ENCODE measurements at places on chromosomes 6 and 20. TPM values are rescaled to one million over a fixed set of nuclear protein-coding genes. Genes with fewer than 3 reads are reported as not detected.
A peak's percentile ranks its signal among the peaks of the same experiment; 100 is the strongest.

DNA sequence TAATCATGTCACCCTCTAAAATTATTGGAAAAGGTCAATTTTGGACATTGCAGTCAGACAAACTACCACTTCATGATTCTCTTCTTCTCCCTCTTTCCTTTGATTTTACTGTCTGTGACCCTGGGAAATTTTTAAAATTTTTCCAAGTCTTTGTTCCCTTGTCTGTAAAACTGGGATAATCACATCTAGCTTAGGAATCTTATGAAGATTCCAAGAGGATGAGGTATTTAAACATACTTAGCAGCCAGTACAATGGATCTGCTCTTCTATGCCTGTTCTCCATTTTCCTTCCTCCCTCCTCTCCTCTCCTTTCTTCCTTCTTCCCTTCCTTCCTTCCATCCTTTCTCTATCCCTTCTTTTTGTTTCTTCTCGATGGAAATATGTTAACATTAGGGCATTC lies 651.6 kb upstream of the MARCKS start:
- DNase-seq: no peak

GRCh38 chr6:36838896-36839748 lies at the start of gene CPNE5:
TSS of gene CPNE5 (minus strand) at chr6:36839444. CDS start at chr6:36839377, 67 bp downstream.
- DNase-seq: peak; percentile 11

GRCh38 chr6:112232845-112233256 lies 21.5 kb downstream of the LAMA4 start:
- no peak for DNase-seq

DNA sequence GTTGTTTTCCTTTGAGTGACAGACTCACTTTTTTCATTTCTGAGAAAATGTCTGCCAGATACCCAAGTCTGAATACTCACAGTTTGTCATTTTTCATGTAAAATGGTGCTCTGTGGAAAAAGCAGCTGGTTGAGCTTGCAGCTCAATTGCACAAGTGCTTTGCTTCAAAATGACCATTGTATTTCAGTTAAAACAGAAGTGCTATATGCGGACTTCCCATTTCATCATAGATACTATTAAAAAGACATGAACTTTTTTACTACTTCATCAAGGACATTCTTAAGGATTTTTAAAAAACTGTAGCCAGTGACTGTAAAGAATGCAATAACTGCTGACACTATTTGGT lies 61.5 kb downstream of the KCNS1 start:
- DNase-seq: no peak

GRCh38 chr6:120614723-120615122 lies 719.6 kb downstream of the TBC1D32 start:
- no peak for DNase-seq

DNA sequence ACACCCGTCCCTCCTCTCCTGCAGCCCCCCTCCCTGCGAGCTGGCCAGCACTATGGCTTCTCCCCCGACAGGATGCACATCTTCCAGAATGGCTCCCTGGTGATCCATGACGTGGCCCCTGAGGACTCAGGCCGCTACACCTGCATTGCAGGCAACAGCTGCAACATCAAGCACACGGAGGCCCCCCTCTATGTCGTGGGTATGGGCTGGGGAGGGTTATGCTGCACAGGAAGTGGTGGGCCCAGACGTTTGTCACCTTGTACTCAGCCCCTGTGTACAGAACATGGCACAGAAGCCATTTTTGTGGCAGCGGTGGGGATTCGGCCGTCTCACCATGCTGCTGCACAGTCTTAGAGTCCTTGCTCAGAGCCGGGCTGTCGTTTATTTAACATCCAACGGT lies 29.0 kb upstream of the SRF start:
- DNase-seq: peak; percentile 23

GRCh38 chr20:23023621-23024177 lies 11.4 kb upstream of the SSTR4 start:
- DNase-seq: no peak

DNA sequence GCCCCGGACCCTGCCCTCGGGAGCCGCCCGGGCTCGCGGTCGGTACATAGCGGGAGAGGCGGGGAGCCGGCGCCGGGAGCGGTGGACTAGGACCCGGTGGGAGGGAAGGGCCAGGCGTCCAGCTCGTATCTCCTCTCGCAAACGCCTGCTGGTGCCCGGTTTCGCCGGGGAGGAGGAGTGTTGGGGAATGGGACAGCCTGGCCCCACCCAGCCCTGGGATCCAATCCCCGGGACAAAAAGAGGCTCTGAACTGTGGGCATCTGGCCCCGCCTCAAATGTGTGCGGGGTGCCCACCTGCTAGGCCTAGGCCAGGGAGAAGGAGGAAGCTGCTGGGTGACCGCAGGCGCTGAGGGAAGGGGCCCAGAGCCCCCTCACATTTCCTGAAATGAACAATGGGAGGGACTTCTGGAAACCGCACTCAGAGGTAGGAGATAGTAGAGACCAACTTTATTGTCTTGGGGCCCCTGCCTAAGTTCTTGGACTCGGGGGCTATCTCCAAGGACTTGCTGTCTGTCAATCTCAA lies at the start of gene KCNK17:
TSS of gene KCNK17 (minus strand) at position 147 of the 523 bp plus-strand sequence. CDS start at position 48, 99 bp downstream.
- no peak for DNase-seq

DNA sequence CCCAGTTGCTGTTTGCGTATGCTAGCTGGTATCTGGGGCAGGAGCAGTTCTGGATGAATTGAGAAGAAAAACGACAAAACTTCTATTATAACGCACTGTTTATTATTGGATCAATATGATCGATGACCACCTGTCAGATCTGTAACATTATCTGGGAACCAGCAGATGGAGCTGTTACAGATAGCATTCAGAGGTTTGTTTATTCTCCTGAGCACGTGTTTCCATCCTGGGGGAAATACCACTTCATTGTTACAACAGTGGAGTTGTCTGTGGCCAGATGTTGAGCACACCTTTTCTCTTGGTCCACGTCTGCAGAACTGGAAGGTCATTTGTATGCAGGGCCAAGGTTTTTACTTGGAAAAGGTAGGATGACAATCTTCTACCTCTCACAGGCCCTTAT lies 16.0 kb upstream of the NKX2-2 start:
- DNase-seq: no peak

- no peak for DNase-seq
Observed at GRCh38 chr6:25833136-25833535, 1.3 kb upstream of the SLC17A1 start.

GRCh38 chr6:161085246-161085645 lies 93.7 kb downstream of the MAP3K4 start:
- no peak for DNase-seq

DNA sequence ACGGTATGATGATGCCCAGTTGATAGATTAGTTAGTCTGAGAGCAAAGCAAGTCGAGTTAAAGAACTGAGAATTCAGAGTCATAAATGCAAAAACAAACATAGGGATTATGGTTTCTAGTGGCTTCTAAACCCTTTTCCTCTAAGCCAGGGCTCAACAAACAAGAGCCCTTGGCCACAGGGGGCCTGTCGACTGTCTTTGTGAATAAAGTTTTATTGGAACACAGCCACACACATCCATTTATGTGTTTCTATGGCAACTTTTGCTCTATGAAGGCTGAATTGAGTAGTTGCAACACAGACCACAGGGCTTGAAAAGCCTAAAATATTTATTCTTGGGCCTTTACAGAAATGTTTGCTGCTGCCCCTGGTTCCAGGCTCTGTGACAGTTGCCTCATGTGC lies 76.2 kb downstream of the SLC24A3 start:
- DNase-seq: no peak

GRCh38 chr20:18533491-18533890 lies 25.8 kb downstream of the SEC23B start:
- DNase-seq: no peak

- no peak for DNase-seq
Observed at GRCh38 chr20:41165001-41165882, 27.9 kb downstream of the PLCG1 start.

DNA sequence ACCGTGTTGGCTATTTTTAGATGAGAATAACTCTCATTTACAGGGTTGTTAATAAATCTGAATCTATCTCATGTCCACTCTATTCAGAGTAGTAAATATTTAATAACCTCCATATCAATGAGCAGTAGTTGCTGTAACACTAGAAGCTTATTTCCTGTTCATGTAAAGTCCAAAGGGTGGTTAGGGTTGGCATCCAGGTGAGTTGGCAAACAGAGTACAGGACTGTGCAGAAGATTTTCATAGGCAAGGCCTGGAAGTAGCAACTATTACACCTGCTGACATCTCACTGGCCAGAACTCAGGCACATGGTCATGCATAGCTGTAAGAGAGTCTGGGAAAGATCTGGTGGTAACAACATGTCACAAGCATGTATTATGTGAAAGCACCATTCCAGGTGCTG lies 147.5 kb downstream of the PHF3 start:
- DNase-seq: no peak

- DNase-seq: no peak
Observed at GRCh38 chr20:3436864-3437574, 29.6 kb upstream of the DNAAF9 start.

DNA sequence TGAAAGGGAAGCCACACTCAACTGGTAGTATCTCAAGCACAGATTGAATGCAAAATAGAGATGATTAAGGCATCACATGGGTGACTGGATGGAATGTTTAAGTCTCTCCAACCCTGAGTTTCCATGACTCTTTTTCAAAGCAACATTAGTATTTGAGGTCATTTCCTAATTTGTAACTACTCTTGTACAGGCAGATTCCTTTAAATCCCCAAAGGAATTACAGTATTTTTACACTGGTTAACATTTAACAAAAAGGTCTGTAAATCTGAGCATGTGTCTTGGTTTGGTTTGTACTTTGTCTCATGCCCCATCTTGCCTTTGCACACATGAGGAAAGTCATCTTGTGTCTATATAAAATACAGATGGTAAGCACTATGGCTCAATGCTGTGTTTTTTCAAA lies 15.1 kb downstream of the RMND1 start:
- no peak for DNase-seq

- no peak for DNase-seq
Observed at GRCh38 chr6:134421501-134421900, 103.6 kb upstream of the SGK1 start.

- DNase-seq: no peak
Observed at GRCh38 chr20:50776122-50776817, 18.6 kb upstream of the BCAS4 start.

DNA sequence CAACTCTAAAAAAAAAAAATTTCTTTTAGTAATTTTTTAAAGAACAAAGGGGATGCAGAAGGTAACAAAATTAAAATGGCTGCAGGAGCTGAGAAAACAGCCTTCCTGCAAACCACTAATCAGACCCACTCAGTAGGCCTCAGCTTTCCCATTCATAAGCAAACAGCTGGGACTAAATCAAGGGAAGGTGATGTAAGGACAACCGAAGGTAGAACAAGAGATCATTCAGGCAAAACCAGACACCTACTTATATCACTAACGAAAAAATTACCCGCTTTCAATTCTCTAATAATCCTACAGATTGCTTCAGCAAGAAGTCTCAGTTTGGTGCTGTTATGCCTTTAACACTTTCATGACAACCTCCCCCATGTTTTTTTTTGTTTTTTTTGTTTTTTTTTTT lies 124.0 kb downstream of the ZMYND8 start:
- no peak for DNase-seq

- no peak for DNase-seq
Observed at GRCh38 chr6:115358616-115359015, 702.1 kb downstream of the FRK start.

- DNase-seq: no peak
Observed at GRCh38 chr20:62063981-62064769, 1.5 kb downstream of the TAF4 start.

DNA sequence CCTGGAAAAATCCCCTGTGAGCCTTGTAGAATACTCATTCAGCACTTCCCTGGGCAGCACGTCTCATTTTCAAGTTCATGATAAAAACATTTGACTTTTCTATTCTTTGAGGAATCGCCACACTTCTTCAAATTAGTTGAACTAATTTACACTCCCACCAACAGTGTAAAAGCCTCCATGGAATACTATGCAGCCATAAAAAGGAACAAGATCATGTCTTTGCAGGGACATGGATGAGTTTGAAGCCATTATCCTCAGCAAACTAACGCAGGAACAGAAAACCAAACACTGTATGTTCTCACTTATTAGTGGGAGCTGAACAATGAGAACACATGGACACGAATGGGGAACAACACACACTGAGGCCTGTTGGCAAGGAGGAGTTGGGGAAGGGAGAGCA lies 102.0 kb upstream of the HEY2 start:
- no peak for DNase-seq

DNA sequence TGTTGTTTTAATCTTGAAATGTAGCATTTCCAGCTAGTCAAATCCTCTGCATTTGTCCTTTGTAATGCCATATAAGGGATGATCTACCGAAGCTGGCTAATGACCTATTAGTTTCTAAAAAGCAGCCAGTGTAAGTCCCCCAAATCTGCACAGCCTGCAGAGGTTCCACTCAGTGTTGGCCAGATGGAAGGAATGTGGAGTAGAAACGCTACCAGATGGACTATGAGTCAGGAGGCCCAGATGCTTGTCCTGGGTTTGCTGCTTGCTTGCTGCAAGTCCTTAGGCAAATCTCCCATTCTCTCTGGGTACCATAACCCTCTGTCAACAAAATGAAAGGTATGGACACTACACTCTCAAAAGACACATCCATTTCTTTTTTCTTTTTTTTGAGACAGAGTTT lies 149.8 kb downstream of the BTBD9 start:
- DNase-seq: no peak

- DNase-seq: no peak
Observed at GRCh38 chr6:9623228-9623832, 791.5 kb downstream of the TFAP2A start.

- DNase-seq: no peak
Observed at GRCh38 chr20:35226126-35226883, at the start of gene MMP24. TSS of gene MMP24 (plus strand) at chr20:35226690. CDS start at chr20:35226739, 49 bp downstream.

Gene ARMC12
- 2.0 TPM for total RNA-seq

Gene LAMA2
- total RNA-seq: 2.0 TPM

Gene SNHG17
- 249 TPM for total RNA-seq

Gene COX4I2
- total RNA-seq: not detected

Gene TUBB2B
- 0.25 TPM for total RNA-seq

Gene CENPW
- total RNA-seq: 62.5 TPM

Gene SRMS
- not detected for total RNA-seq

Gene FERMT1
- total RNA-seq: 0.52 TPM

Gene FAM184A
- 3.7 TPM for total RNA-seq

Gene BMP2
- not detected for total RNA-seq

Gene HTR1E
- total RNA-seq: not detected

Gene SYNDIG1
- not detected for total RNA-seq

Gene SLC22A2
- not detected for total RNA-seq

Gene CTNNBL1
- total RNA-seq: 98.4 TPM

Gene KIAA0408
- total RNA-seq: 3.1 TPM

Gene GPLD1
- 0.74 TPM for total RNA-seq

Gene SLC17A9
- 49.7 TPM for total RNA-seq

Gene HLA-DQA1
- 5.3 TPM for total RNA-seq
